ENCODE measurements at places on chromosomes 5 and 9.

DNA sequence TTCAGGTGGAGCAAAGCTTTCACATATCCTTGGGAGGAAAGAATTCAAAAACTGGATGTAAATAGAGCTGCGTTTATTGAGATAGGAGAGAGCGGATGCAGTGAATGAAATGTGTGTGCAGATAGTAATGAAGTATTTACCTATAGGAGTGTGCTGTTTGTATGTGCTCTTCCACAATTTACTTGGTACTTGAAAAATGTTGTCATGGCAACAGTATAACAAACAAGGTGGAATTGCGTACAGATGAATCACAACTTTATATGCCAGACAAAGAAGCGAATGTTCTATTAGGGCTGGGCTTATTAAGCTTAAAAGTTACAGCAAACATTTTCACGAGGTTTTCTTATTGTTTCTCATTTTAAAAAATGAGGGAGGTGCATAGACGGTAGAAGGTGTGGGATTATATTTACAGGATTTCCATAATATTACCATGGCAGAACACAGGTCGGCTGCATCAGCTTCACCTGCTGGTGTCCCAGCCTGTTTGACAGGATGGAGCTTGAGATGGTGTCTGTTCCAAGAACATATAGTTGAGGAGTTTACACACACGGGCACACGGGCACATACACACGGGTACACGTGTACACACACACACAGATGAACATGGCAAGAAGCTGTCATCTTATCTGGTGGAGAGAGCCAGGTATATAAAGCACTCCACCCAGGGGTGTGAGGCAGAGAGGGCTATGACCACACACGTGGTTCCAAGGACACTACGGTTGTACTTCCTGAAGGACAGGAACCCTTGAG, 155.7 kb downstream of the RMI1 start:
- no peak for DNase-seq

- DNase-seq: no peak
Measured at GRCh38 chr5:130529511-130530485, 625.5 kb downstream of the CHSY3 start.

DNA sequence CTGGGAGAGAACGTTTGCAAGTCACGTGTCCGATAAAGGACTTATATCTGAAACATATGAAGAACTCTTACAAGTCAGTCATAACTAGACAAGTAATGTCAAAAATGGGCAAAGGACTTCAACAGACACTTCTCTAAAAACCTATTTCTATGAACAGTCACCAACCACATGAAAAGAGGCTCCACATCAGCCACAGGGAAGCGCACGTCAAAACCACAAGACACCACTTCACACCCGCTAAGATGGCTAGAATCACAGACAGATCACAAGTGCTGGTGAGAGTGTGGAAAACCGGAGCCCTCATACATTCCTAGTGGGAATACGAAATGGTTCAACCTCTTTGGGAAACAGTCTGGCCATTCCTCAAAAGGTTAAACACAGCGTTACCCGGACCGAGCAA, 11.5 kb upstream of the CARD9 start:
- DNase-seq: no peak

DNA sequence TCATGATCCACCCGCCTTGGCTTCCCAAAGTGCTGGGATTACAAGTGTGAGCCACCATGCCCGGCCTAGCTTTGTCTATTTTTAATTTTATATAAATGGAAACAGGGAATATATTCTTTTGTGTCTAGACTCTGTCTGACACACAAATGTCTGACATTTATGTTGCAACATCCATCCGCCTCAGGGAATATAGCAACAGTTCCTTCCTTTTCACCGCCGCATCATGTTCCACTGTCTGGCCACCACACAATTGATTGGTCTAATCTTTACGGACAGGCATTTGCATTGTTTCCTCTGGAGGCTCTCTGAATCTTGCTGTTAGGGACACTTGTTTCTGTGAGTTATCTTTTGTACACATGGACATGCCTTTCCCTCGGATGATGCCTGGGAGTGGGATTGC, 20.1 kb upstream of the TBC1D9B start:
- no peak for DNase-seq

DNA sequence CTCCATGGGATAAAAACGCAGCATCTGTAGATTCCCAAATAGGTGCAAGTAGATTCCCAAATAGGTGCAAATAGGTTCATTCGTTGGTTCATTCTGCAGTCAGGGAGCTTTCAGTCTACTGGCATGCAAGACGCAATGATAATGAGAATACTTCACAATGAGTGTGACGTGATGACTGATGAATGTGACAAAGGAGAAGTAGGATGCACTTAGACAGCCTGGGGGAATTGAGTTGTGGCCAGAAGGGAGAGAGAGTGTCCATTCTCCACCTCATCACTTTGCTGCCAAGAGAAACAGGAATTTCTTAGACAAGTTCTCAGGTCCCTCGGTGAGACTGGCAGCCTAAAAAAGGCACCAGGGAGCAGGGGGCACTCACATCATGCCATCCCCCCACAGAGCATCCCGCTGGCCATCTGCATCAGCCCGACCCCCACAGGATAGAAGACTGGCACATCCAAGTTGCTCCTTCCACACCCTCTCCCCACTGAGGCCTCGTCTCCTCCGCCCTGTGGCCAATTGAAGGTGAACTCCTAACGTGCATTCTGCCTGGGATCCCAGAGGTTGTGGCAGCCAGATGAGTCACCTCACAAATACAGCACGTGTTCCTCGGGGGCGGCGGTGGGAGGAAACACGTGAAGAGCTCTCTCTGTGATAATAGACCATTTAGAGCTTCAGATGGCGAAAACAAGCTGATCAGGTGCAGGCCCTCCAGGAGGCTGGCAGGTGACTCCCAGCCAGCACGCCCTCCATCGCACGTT, 19.9 kb upstream of the KCNIP1 start:
- no peak for DNase-seq

DNA sequence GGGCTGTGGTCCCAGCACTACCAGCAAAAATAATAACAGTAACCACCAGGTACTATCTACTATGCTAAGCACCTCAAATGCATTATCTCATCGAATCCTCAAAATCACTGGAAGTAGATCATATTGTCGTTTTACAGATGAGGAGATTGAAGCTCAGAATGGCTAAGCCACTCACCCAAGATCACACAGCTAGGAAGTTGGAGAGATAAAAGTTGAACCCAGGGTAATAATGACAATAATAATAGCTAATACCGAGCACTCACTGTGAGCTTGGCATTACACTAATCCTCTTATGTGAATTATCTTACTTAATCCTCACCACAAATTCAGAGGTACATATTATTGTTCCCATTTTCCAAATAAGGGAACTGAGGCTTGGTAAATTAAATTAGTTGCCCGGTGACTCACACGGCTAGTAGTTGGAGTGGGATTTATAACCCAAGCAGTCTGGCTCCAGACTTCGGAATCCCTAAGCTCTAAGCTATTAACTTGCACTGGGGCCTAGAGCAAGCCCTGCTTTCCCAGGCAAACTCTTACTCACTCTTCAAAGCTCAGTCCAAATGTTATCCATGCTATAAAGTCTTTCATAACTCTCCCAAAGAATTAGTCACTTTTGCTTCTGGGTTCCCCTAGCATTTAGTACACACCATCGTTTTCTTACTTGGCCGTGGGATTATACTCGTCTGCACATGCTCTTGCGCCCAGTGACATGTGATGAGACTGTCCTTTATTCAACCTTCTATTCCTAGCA, 3.8 kb downstream of the ARSI start:
- no peak for DNase-seq

DNA sequence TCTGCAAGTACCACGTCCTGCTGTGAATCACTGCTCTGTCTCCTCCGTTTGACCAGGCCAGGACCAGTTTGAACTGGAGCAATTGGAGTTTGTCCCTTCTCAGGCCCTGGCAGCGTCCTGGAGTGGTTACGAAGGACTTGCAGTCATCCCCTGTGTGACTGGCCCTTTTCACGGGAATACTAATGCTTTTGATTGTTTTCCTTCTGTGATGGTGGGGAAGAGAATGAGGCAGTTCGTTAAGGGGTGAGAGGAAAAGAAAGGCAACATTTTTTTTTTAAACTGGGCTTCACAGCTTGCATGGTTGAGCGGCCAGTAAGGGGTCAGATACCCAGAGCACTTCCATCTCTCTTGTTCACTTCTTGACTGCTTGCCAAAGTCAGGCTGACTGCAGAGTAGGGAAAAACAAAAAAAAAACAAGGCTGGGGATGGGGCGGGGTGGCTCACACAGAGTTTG, 153.5 kb upstream of the STK32A start:
- no peak for DNase-seq

Measured in SK-N-DZ (cell line).